ENCODE measurements at places on chromosomes 1 and 21.

GRCh38 chr1:54378157-54378873 lies 27.9 kb downstream of the SSBP3 start:
- DNase-seq = no peak

- DNase-seq = no peak
Measured at GRCh38 chr1:58465176-58465575, 81.3 kb downstream of the OMA1 start.

DNA sequence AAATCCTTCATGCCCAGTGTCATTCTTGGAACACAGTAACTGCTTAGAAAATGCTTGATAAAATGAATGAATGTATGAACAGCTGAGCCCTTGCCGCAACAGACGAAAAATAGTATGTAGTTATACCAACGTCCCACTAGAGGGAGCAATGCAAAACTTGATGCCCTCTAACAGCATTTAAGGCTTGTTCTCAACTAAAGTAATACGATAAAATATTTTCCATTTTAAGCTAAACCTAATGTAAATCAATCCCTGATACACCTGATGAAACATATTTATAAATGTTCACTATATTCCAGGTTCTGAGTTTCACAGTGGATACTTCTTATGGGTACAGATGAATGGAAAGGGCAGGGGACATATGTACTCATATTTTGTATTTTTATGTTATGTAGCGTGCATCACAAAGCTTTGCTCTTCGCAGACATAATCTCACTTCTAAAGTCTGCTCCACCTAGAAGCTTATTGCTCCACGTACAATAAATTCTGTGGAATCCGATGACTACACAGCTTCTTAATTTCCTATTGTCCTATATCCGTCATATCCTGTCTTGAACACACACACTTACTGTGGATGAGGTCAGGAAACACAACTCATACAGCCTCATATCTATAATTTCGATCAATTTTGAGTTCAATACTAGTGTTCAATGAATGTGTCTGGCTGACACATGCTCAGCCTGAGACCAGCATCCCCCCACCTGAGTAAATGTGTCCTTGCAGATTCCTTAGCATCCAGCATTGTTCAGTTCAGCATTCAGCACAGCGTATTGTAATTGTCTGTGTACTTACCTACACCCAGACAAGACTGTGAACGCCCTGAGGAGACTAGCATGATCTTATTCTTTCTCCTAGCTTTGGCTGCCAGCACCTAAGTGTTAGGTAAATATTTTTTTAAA lies 4.4 kb upstream of the UTP25 start:
- peak; percentile 54 for DNase-seq

DNA sequence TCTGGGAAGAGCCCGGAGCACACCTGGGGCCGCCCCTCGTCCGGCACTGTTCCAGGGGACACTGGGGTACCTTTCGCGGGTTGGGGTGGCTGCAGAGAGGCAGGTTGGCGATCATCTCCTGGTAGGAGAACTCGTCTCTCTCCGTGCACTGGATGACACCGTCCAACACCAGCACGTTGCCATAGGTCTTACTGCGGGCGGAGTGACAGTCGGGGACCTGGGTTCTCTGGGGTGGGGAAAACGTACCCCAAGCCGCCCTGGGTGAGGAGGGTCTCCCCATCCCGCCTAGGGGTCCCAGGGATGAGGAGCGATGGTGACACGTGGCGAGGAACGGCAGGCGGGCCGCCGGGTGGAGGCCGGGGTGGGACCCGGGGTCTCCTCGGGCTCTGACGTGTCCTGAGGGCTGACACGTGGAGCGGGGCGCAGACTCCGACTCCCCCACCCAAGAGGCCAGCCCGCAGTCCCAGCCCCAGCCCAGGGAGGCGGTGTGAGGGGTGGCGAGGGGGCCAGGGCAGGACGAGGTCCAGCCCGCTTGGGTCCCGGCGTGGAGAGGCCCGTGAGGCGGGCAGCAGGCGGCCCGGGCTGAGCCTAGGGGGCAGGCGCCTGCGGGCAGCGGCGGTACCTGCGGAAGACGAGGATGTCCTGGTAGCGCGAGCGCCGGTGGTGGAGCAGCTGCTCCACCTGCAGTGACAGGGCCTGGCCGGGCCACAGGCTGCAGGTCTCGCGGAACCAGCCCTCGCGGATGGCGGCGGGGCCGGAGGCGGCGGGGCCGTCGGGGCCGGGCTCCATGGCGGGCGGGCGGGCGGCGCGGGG lies 457 bp downstream of the SRM start:
- peak; percentile 30 for DNase-seq

GRCh38 chr21:35720208-35720731 lies 340.1 kb downstream of the SETD4 start:
- DNase-seq = no peak

GRCh38 chr21:15743593-15743992 lies 13.8 kb downstream of the USP25 start:
- DNase-seq = no peak

DNA sequence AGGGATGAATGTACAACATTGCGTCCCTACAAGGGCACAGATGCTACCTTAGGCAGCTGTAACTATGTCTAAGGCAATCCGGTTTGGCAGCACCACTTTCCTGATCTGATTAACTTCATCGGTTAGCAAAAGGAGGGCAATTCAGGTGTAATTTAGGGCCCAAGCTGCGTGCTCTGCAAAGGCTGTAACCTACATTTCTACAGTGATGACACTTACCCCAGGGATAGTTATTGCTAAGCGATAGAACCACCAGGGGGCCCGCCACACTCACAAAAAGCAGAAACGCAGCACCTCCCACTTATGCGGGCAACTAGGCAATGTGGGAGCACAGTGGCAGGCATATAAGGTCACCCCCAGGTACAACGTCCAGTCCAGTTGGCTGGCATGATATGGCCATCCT lies 113.5 kb downstream of the GDAP2 start:
- DNase-seq = no peak

GRCh38 chr1:56258371-56258770 lies 321.0 kb downstream of the PLPP3 start:
- no peak for DNase-seq

DNA sequence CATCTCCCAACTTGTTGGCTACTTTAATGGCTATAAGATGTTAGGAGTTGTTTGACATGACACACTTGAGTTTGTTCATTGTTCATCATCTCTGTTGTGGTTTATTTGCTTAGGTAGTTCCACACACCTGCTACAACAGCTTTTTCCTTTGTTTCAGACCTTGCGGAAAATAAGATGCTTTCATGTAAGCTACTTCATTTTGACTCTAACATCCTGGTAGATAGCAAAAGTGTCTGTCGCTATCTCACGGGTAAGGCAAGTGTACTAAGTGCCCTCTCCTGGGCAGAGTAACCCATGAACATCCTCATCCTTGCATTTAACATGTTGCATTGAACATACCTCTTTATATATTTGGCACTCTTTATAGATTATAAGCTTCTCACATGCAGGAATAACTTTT lies 1.6 kb upstream of the OR10T2 start:
- DNase-seq = no peak

DNA sequence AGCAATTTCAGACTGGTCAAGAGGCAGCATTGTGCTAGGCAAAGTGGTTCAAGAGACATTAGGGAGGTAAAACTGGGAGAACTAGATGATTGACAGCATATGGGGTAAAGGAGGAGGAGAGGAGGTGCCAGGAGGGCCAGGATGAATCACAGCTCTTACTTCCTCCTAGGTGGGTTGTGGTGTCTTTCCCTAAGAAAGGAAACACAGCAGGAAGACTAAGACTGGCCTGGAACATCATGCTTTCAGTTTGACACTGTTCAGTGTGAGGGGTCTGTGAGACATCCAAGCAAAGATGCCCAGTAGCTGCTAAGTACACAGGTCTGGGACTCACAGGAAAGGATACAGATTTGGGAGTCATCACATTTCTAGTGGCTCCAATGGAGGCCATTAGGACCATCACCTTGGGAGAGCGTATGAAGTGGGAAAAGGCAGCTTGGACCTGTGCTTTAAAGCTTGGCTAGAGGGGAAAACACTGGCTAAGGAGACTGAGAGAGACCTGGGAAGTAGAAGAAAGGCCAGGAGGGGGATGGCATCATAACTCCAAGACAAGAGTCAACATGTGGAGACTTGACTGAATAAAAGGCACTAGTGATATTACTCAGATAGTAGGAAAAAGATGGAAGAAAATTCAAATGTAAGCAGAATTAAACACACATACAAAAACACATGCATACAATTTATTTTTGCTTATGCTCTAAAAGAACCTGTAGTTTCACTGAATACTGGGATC lies 17.3 kb downstream of the CD58 start:
- no peak for DNase-seq

GRCh38 chr1:80926531-80926930 lies 874.2 kb upstream of the ADGRL2 start:
- no peak for DNase-seq

DNA sequence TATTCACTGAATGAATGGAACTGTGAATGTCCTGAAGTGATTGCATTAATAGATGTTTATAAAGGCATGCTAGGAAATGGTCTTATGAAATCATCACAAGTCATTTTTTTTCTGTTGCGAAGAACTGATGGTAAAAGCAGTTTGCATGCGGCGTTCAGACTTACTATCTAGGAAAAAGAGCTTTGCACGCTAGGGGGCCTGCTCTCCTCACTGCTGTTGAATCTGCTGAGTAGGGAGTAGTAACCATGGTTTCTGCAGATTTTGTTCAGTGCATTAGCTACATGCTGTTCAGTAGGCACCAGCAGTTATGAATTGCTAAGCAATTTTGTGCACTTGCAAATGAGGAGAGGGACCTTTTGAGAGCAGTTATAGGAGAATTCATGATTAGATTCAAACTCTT lies 57.9 kb downstream of the CENPF start:
- no peak for DNase-seq

GRCh38 chr21:35204850-35205541 lies 155.9 kb upstream of the RUNX1 start:
- DNase-seq = no peak

DNA sequence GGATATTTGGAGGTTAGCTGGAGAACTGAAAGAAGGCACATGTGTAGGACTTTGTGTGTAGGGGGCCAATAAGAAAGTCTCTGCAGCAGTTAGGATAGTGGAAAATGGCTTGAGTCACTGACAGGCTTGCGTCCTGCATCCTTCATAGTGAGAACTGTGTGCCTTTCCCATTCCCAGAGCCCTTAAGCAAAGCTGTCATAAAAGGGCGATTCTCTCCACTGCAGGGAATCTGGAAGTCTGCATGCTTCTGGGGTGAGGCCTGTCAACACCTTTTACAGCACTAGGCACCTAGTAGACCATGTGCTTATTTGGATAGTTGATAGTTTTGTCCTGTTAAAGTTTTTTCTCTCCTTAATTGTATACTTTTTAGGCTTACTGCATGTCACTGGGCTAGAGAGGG lies 39.4 kb upstream of the MACF1 start:
- DNase-seq = no peak

GRCh38 chr21:43956670-43957035 lies 55.5 kb upstream of the TRAPPC10 start:
- DNase-seq = no peak

- DNase-seq = no peak
Measured at GRCh38 chr1:109199710-109200109, 14.0 kb upstream of the SARS1 start.

DNA sequence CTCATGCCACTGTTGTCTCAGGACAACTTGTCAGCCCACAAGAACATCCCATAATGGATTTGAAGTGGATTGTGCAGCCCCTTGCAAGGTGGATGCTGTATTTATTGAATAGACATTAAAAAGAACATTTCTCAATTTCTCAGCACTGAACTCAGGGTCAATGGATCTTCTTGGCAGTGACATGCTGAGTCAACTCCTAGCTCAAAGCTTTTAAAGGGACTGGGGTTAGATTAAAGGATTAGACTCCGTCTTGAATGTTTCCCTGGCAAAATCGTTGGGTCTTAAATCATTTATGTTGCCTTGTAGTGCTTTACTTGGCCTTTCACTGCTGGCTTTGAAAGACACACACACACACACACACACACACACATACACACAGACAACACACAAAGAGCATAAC lies 221.6 kb upstream of the PBX1 start:
- no peak for DNase-seq

DNA sequence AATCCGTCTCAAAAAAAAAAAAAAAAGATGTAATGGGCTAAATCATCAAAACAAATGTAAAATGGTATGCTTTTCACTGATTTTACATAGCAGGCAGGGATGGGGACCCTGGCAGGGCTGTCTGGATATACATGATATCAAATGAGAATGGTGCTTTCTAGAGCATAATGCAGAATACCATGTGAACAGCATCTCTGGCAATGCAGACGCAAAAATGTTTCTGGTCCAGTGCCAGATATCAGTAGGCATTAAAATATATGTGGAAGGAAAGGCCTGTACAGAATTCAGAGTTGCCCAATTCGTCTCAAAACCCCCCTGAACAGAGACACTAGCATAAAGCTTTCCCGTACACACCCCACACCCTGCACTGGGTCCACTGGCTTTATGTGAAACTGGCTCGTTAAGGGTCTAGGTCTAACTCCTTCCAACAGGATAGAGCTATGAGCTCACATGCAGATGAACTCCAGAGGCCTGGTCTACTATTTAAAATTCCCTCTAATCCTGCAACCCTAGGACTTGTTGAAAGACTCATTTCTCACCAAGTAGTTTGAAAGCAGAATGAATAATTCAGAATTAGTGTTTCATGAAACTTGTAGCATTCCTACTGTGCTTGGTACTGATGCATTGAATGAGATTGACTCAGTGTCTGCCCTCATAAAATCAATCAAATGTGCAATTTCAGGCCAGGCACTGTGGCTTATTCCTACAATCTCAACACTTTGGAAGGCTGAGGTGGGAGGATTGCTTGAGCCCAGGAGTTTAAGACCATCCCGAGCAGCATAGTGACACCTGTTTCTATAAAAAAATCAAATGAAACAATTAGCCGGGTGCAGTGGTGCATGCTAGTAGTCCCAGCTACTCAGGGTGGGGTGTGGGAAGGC lies 2.6 kb upstream of the MYSM1 start:
- no peak for DNase-seq

GRCh38 chr1:66261364-66261763 lies 272.6 kb upstream of the SGIP1 start:
- DNase-seq = no peak

DNA sequence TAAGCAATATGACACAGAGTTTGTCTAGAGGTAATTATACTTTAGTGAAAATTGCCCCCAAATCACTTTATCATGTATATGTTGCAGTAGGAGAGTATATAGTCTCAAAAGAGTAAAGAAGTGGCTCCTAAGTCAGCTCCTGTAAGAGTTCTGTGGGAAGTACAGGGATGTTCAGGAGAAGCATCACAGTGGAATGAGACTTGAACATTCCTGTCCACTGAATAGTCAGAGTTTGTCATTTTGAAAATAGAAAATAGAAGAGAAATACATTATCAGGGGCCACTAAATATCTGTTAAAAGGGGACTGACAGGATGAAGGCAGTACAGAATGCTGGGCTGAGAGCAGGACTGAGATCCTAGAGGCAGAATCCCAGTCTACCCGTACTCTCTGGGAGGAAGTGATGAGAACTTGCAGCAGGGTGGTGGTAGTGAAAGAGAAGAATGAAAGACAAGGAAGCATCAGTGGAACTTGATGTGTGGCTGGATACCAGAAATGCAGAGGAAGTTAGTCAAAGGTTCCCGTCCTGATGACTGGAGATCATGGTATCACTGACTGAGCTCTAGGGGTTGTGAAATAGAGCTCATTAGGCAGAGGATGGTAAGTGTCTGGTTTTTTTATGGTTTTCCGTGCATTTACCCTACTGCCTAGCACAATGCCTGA lies 153.4 kb downstream of the FMN2 start:
- DNase-seq = no peak

GRCh38 chr1:17819129-17819802 lies 64.1 kb downstream of the ACTL8 start:
- no peak for DNase-seq
